ENCODE measurements at places on chromosomes 7 and 10.

GRCh38 chr10:101726115-101726387, 31.1 kb upstream of the FBXW4 start:
- no peak for DNase-seq

DNA sequence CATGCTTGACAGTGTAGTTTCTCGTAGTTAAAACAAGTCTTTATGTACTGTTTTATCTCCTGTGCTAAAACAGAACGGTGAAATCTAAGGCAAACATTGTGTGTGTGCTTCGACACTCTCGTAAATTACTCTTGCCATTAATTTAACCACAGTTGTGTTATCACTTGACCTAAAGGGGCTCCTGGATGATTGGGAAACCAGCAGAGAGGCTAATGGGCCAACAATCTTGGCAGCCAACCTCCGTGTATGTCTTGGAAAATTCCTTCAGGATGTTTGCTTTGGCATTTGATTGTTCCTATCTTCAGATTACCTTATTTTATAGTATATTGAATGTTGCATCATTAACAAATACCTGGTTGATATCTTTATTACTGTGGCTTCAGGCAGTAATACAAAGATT, 409.5 kb downstream of the SDK1 start:
- no peak for DNase-seq

DNA sequence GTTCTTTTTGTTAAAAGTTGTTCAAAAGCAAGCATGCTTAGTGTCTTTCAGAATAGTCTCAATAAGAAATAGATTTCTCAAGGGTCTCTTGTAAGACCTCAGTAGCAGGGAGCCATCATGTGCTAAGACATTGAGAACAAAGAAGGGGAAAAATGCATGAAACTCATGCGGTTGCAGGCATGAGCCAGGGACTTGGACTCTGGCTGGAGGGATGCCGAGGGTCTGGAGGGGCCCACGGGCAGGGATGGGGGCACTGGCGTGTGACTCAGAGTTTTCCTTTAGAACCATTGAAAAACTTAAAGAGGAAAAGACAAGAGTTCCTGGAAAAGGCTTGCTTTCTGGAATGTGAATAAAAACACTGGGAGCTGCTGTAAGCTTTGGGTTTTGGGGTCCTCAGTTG, 253.3 kb downstream of the CCDC3 start:
- no peak for DNase-seq

DNA sequence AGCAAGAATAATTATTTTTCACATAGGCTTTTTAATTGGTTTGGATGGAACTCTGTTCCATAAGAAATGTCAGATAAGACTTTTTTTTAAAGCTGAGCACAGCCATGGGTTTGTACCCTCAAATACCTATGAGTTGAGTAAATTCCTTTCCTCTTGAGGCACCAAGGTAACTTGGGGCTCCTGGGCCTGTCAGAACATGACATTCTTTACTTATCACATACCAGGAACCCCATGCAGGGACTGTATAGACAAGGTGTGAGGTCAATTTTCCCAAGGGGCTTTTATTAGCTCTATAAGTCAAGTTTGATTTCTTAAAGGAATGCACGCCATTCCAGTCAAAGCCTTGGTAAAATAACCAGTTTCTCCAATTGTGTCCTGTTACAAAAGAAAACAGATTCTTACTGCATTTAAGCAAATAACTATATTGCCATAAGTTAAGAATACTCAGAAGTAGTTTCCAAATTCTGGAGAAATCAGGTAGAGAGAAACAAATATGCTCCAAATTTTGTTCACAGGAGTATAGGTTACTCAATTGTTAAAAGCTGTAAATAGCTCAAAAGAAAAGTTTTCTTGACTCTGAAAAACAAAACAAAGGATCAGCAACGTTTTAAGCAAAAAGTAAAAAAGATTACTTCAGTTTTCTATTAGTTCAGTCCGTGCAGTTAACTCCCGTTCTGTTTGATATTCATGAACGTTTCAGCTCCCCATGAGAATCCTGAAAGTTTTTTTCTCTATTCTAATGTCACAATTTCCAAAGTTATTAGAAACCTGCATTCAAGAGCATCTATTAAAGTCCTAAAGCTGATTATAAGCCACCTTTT, 167.5 kb upstream of the NAMPT start:
- no peak for DNase-seq

- DNase-seq = no peak
Observed at GRCh38 chr10:108005627-108006026, 841.1 kb upstream of the SORCS1 start.

DNA sequence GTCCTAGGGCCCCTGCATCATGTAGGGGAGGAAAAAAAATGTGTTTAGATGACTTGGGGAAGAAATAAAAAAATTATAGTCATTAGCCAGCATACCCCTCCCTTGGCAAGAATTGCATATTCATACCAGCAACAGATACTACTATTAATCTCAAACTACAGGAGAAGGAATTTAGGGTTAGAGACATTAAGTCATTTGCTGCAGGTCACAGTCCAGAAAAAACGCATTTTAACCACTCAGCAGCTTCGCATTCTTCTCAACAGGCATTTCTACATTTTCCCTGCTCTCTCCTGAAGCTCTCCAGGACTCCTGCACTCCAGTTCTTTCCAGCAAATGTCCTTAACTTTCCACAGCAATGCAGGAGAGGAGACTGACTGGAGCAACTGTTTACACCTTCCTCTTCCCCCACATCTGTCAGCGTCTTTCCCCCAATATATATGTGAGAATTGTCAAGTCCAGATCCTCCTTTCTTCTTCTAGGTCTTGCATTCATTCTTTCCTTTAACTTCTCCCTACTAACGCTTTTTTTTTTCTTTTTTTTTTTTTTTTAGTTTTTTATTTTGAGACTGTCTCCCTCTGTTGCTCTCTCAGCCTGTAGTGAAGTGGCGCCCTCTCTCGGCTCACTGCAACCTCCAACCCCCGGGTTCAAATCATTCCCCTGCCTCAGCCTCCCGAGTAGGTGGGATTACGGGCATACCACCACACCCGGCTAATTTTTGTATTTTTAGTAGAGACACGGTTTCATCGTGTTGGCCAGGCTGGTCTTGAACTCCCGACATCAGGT, 35.6 kb downstream of the PRPS1L1 start:
- no peak for DNase-seq

DNA sequence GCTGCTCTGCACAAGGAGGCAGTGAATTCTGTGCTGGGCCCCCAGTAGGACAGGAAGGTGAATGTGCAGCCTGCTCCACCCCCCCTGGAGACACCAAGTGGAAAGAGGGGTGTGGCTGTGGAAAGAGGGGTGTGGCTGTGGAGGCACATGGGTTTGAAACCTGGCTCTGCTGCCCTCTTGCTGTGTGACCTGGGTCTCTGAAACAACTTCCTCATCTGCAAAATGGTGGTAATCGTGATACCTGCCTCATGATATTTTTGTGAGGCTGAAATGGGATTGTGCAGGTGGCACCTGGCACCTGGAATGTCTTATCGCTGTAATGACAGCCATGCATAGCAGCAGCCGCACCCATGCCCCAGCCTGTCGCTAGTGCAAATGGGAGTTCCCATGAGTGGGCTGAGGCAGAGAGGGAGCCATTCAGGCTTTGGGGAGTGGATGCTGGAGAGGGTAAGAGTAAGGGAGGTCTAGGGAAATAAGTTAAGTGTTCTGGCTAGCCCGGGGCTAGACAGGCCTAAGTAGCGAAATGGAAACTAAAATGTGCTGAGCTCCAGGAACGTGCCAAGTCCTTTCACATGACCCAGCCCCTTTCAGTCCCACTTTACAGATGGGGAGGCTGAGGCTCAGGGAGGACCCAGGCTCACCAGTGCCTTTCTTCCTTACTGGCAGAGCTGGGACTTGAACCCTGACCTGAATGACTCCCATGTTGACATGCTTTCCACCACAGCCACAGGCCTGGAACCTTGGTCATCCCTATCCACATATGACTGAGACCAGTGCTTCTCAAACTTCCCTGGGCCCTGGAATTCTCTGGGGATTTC, 35.0 kb downstream of the C10orf105 start:
- DNase-seq = no peak
